ENCODE measurements at places on chromosomes 2 and 18. TPM values are rescaled to one million over a fixed set of nuclear protein-coding genes. Genes with fewer than 3 reads are reported as not detected.

The SAG gene
- not detected for total RNA-seq

The CLEC4F gene
- not detected for total RNA-seq

The TRPM8 gene
- not detected for total RNA-seq

DNA sequence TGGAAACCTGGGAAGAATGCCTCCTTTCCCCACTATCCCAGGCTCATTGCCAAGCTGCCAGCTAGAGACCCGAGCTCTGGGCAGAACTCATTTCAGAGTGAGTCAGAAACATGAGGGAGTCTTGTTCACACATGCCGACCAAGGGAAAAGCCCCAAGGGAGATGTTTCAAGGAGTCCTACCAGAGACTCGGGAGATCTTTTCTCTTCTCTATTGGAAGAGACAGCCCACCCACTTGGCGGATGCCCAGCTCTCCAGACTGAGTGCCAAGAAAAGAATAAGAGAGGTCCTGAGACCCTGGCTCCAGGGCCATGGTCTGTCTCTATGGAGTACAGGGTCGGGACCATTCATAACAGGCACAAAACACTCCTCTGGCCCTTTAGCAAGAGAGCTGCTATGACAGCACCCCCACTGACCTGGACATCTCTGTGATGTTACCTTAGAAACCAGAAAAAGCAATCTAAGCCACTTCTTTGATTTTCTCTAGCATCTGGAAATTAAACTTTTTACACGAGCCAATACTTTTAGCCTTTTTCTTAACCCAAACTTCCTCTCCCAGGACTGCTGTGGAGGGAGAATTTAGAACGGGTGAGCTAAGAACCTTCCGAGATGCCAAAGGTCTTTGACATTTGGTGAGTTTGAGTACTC, 18.5 kb upstream of the IGFBP5 start:
- H3K4me1 ChIP-seq, result no peaks in the 10 kb centered on the region
- no peaks in the 10 kb centered on the region for H3K27me3 ChIP-seq
- H3K27ac ChIP-seq, result no peak overlapping the region
- H3K36me3 ChIP-seq, result no peaks in the 10 kb centered on the region
- no peak overlapping the region for H3K4me3 ChIP-seq

DNA sequence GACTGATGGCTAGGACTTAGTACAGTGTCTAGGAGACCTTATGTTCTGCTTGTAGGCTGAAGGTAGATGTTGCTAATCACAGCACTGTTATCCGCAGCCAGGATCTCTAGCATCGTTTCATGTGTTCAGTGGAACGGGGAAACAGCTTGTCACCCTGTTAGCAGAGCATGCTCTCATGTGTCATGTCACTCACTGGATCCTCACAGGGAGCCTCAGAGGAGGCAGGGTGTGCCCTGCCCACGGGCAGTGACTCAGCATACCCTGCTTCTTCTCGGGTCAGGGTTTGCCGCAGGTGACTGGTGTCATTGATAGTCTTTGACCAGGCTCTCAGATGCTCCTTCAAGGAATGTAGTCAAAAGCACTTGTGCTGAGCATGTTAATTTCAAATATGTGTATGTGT, 44.4 kb downstream of the RPIA start:
- H3K4me1 ChIP-seq, result no peaks in the 10 kb centered on the region
- DNase-seq, result no peak
- no peaks in the 10 kb centered on the region for H3K36me3 ChIP-seq
- no peak overlapping the region for H3K27ac ChIP-seq
- H3K4me3 ChIP-seq, result no peak overlapping the region

DNA sequence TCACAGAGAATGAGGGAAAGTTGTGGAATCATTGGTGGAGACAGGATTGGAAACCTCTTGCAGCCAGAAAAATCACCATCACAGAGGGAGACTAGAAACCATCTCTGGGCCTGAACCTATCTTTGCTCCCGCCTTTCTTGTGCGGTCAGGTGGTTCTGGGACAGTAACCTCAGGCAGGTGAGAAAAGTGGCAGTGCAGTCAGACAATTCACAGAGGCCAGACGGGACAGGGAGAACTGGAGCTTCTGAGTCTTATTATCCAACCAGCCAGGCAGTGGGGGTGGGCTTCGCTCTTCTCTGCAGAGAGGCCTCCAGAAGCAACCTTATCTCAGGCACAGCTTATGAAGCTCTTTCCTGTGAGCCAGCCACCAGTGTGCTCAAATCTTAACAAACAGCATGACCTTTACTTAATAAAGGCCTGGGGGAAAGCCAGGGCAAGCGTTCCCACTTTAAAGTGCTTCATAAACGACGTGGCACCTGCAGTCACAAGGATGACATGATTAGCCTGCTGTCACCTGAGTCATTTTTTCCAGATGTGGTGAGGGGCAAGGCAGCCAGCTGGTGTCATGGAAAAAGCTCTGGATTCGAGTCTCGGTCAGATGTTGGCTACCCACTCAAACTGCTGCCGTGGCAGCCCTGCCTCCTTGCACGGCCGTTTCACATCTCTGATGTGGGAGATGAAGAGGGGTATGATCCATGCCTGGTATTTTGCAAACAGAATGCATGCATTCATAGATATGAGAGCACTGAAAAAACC, 109.7 kb downstream of the B3GNT2 start:
- no peak for DNase-seq
- no peaks in the 10 kb centered on the region for H3K27me3 ChIP-seq
- peak overlapping the region; percentile 44 for H3K27ac ChIP-seq
- H3K36me3 ChIP-seq, result no peaks in the 10 kb centered on the region
- peaks cover 37% of the 10 kb centered on the region for H3K4me1 ChIP-seq

DNA sequence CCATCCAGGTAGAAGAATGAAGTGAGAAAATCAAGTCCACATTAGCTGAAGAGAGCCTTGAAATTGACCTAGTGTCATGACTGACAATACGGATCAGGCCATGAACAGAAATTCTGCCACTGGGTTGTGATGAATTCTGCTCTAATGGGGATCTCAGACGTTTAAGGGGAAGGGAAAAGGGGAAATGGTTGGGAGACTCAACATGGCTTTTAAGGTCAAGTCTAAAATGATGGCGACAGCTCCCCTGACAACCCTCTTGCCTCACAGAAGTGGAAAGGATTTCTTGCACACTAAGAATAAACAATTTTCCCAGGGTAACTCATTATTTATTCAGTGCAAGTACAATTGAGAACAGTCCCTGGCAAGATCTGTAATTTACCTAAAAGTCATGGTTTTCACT, 302.5 kb upstream of the ACVR2A start:
- H3K27ac ChIP-seq, result no peak overlapping the region
- H3K36me3 ChIP-seq, result no peaks in the 10 kb centered on the region
- H3K4me1 ChIP-seq, result no peaks in the 10 kb centered on the region
- DNase-seq, result no peak

DNA sequence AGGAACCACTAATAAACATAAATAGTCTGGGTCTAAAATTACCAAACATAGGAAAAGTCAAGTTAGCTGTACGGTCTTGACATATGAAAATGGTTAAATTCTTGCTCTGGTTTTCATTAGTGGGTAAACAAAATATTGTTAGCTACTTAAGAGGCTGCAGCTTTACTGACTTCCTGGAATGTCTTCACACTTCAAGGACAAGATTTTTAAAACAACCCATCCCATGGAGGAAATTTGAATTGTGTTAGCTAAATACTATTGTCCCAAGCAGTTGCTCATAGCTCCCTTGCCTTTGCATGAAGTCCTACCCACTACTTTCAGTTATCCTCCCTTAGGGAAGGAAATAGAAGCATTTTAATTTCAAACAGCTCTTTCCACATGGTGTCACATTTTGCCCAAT, 128.5 kb downstream of the EPHA4 start:
- H3K36me3 ChIP-seq, result no peaks in the 10 kb centered on the region
- H3K27me3 ChIP-seq, result no peaks in the 10 kb centered on the region
- no peak overlapping the region for H3K4me3 ChIP-seq
- no peak for DNase-seq

The LHCGR gene
- not detected for total RNA-seq

- peak; percentile 23 for DNase-seq
- H3K4me3 ChIP-seq, result no peak overlapping the region
- no peaks in the 10 kb centered on the region for H3K4me1 ChIP-seq
These were observed 21.9 kb downstream of the ELMOD3 start for GRCh38 chr2:85376291-85377065.

DNA sequence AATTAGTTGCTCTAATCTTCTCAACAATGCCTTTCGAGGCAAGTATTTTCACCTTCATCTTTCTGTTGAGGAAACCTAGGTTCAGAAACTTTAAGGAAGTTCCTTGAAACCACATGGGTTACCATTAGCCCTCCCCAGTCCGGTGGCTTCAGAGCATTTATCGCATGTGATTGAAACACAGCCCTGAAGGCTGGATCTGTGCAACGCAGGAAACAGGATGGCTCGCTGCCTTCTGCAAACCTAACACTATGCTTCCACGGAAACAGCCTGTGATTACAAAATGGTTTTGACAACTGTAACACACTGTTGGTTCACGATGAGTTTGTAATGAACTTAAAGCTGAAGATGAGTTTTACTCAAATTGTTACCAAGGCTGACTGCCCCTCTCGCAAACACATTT, 68.5 kb downstream of the EPB41L3 start:
- H3K27ac ChIP-seq, result no peak overlapping the region
- no peak for DNase-seq
- no peak overlapping the region for H3K4me3 ChIP-seq
- H3K27me3 ChIP-seq, result no peaks in the 10 kb centered on the region
- H3K4me1 ChIP-seq, result no peaks in the 10 kb centered on the region

The TAF4B gene
- 2.6 TPM for total RNA-seq
